Stimulated activated CD4-positive, alpha-beta T cell treated with anti-CD3 and anti-CD28 coated beads, Interleukin-15, amount 100 ng/mL, for 48 hours (primary cell): ENCODE measurements at places on chromosomes 2 and 18.

GRCh38 chr2:133733901-133734255, 165.6 kb upstream of the NCKAP5 start:
- no peak for DNase-seq

DNA sequence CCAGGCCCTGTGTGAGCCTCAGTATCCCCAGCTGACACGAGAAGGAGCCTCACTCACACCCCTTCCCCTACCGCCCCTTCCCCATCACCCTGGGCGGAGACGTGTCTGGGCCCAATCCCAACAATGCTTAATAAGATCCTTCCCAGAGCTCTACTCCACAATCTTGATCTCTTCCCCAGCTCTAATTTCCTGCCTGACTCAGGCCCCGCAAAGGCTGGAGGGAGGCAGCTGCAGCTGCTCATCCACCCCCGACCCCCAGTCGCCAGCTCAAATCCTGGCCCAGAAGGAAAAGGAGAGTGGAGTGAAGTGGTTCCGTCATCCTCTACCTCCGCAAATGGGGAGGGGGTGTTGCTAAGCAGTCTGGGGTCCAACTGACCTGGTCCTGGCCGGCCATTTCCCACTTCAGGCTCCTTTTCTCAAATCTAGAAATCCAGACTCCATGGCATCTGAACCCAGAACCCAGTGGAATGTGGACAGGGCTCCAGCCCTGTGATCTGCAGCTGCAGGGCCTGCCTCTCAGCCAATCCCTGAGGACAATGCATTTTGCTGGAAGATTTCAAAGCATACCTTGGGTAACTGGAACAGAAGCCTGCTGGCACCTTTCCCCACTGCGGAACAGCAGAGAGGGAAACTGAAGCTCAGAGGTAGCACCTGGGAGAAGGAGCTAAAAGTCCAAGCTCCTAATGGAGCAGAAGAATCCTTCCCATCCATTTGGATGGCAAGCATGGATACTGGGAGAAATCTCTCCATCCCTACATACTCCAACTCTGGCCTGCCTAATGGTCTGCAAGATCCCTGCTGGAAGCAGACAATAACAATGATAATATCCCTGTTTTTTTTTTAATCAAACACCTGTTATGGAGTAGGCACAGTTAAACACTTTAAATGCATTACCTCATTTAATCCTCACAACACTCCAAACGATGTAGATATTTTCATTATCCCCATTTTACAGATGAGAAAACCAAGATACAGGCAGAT, 5.6 kb upstream of the TNS1 start:
- DNase-seq: no peak

DNA sequence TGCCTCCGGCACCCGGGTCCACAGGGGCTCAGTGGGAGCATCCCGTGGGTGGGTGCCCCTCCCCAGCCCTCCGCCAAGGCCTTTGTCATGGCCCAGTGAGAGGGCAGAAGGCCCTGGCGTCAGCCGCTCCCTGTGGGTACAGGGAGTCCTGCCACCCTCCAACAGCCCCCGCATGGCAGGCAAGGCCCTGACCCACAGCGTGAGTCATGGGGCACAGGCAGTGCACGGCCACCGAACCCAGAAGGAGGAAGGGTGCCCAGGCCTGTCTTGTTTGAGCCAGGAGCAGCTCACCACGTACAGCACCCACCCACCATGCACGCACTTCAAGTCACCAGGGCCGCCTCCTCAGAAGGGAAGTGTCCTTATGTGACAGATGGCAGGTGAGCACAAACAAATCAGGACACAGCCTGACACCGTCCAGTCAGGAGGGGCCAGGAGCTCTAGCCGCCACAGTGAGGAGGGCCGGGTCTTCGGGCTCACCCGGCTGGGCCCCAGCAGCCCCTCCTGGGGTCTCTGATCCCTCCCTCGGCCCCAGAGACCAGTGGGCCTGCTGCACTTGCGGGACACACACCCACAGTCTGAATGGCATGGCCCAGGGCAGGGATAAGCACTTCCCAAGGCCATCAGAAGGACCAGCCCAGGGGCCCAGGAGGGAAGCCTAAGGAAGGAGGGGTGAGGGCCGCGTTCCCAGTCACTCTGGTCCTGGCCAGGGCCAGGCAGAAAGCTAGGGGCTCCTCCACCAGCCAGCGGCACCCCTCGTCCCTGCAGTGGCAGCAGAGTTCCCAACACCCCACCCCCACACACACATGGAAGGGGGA, 25.8 kb downstream of the BIN1 start:
- peak; percentile 60 for DNase-seq

- no peak for DNase-seq
Observed at GRCh38 chr18:48479531-48479930, 59.3 kb upstream of the CTIF start.

GRCh38 chr18:79706658-79707057, 27.1 kb downstream of the CTDP1 start:
- DNase-seq: no peak

DNA sequence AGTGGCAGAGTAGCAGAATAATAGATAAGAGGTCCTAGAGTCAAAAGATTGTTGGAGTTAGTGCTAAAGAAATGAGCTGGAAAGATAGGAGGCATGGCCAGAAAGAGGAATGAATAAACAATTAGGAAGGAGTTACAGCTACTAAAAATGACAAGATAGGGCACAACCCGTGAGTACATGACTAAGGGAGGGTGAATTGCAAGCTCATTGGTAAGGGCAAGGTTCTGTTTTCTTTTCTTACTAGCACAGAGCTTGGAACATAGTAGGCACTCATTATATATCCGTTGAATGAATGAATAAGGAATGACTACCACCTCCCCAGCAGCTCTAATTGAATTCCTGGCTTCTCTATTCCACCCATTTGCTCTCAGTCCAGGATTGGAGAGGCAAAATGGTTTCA, 5.7 kb upstream of the MARCO start:
- DNase-seq: no peak
